ENCODE measurements at places on chromosomes 7 and 10.

- DNase-seq, result peak; percentile 4
These were observed 50.7 kb upstream of the RHEB start for GRCh38 chr7:151570366-151570915.

DNA sequence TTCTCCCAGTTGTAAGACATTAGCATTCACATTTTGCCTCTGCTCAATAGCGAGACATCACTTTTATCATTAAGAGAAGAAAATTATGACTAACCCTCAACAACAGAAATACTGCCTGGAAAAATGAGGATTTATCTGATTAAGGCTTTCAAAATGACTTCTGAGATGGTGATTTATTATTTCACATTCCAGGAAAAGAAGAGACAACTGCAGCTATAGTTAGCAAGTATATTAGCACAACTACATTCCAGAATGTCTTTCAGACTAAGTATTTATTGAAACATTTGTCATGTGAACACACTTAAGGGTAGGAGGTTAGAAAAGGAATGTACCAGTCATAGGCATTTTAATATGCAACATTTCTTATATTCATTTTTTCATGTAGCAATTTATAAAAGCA, 162.0 kb downstream of the IQUB start:
- DNase-seq, result no peak

DNA sequence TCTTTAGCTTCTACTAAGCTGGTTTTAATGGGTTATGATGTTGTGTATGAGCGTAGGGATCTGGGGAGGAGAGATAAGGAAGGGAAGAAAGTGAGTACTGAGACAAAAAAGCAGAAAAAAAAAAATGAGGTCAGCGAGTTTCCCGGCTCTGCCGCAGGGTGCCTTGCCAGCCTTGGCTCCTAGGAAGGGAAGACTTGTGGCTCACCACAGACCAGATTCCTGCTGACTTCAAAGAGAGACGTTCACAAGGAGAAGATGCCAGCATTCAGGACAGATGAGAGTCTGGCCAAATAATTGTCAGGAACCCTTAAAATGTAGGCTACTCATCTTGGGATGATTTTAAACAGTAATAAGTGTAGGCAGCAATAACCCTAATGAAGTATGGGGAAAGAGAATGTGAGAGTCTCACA, 11.4 kb upstream of the FAS start:
- peak; percentile 72 for DNase-seq

DNA sequence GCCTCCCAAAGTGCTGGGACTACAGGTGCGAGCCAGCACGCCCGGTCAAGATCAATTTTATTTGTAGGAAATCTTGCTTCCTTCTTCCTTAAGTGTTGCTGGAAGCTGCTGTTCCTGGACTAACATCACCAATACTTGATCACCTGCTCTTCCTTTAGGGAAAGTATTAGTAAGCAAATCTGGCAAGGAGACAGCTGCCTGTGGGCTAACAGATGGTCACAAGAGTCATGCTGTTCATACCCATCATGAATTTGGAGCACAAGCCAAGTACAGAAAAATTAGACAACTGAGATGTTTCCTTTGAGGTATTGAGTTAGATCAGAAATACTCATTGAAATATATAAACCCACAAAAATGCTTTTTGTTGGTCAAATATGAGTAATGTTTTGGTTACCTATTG, 27.9 kb downstream of the BAIAP2L1 start:
- DNase-seq, result no peak

DNA sequence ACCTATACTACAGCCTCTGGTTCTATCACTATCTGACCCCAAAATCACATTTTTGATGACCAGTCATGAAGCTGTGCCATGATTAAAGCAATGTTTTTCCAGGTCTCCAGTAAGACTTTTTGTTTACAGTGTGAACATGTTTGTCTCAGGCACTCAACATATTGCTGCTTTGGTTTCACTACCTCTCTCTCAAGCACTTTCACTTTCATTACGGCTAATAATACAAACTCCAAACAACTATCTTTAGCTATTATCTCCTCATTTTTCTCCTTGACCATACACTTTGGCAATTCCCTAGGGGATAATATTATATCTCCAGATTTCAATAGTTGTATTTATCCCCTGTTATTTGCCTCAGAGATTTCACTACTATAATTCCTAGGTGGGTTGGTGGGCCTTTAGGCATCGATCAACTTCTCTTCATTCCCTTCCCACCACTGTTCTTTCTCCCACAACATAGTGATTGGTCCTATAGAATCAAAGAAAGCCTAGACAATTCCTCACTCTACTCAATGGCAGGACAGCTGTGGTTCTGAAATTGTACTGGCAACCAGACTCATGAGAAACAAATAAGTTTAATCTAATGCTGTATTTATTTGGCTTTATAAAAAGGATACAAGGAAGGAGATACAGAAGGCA, 261.4 kb upstream of the ZWINT start:
- DNase-seq, result peak; percentile 22

DNA sequence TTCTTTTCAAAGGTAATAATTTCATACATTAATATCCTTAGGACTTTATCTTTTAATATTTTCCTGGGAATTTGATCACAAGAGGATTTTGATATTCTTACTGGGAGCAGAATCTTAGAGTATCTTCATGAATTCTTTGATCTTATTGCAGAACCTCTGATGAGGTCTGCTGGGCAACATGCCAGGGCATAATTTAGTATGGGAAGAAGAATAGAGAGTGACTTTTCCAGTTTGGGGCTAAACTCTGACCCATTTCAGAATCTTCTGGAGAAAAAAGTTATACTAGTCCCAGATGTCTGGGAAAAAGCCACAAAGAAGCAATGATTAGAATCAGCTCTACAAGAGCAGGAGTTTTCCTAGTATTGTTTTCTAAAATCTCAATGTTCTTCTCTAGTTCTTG, 28.0 kb upstream of the RSU1 start:
- no peak for DNase-seq

DNA sequence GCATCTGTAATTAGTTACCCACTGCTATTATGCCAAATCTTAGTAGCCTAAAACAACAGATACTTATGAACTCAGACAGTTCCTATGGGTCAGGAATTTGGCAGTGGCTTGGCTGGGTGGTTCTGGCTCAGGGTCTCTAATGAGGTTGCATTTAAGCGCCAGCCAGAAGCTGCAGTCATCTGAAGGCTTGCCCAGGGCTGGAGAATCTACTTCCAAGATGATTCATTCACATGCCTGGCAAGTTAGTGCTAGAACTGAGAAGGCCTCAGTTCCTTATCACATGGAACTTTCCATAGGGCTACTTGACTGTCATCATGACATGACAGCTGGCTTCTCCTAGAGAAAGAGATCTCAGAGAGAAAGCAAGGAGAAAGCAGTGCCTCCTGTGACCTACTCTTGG, 121.3 kb downstream of the AVL9 start:
- DNase-seq, result no peak

DNA sequence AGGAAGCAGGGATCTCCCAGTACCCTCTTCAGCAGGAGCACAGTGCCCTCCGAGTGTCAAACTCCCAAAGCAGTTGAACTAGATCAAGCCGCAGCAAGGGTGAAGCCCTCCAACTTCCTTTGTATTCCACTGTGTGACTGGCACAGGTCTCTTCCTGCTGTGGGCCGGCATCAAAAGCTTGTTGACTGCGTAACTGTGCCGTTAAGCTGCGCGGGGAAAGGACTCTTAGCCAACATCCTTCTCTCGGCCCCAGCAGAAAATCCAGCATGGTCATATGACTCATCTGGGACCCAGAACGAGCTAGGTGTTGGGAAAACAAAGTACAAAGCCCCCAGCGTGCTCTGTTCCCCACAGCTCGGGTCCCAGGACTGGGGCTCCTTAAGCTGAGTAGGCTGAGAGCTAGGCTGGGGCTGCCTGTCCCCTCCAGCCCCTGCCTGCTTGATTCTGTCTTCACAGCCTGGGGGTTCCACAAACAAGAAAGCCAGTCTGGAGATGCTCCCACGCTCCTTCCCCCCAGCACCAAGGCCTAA, 52.2 kb downstream of the COL17A1 start:
- DNase-seq, result no peak

DNA sequence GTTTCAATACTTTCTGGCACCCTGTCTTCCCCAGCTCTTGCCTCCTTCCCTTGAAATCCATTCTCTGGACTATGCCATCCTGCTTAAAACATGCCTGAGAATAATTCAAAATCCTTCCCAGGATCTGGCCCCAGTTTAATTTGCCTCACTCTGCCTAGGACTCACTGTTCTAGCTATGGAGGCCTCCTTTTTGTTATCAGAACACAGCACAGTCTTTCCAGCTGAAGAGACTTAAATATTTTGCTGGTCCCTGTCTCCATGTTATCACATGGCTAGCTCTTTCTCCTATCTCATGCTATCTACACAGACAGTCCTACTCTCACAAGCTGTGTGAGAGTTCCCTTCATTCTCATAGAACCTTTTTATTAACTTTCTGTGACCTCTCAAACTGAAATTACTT, 194.8 kb downstream of the RNLS start:
- no peak for DNase-seq

- DNase-seq, result peak; percentile 20
These were observed 139.3 kb upstream of the CDK13 start for GRCh38 chr7:39810710-39811109.

DNA sequence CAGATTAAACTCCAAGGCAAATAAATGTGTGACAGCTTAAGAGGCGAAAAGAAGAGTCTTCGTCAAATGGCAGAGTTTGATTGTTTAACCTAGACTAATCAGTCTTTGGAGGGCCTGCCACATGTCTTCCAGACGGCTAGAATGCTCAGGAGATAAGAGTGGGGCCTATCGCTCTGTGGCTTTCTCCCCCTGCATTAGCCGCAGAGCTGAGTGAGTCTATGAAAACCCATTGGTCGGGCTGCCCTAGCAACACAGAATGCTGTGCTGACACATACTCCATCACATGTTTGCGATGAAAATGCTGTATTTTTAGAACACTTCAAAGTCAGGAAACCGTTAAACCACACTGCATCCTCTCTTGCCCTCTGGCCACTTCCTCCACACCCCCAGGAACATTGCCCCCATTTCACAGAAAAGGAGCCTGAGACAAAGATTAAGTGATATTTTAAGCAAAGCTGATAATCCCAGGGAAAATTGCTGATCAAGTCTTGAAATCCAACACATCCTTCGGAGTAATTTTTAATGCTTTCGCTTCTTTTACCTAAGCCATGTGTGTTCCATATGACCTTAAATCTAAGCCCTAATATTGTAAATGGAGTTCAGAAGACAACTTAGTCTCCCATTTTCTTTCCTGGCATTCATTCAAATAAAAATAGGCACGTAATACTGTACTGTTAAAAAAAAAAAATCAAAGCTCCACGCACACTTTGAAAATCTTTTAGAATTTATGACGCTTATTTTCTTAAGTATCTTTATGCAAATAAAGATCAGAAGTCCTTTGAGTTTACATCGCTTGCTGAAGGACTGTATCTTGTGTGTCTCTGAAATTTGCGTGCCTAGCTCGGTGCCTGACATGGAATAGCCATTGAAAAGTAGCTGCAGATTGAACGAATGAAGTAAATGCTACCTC, 161.2 kb downstream of the CELF2 start:
- no peak for DNase-seq

GRCh38 chr10:108608860-108609259, 1314.5 kb downstream of the XPNPEP1 start:
- no peak for DNase-seq

DNA sequence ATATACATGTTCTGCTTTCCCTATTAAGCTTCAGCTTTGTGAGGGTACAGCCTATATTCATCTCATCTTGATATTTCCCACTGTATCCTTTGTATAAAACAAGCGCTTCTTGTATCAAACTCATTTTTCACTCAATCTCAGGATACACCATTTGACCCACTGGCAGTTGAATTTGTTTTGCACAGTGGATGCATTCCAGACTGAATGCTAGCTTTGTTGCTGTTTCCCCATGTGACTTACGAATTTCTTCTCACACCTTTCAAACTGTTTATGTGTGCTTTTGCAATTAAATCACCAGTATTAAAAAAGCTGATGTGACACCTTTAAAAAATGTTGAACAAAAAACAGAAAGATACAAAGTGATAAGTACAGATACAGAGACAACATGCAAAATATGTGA, 180.9 kb downstream of the ZNF438 start:
- DNase-seq, result no peak

GRCh38 chr7:6026011-6026819, 5.0 kb upstream of the ANKRD61 start:
- peak; percentile 58 for DNase-seq

DNA sequence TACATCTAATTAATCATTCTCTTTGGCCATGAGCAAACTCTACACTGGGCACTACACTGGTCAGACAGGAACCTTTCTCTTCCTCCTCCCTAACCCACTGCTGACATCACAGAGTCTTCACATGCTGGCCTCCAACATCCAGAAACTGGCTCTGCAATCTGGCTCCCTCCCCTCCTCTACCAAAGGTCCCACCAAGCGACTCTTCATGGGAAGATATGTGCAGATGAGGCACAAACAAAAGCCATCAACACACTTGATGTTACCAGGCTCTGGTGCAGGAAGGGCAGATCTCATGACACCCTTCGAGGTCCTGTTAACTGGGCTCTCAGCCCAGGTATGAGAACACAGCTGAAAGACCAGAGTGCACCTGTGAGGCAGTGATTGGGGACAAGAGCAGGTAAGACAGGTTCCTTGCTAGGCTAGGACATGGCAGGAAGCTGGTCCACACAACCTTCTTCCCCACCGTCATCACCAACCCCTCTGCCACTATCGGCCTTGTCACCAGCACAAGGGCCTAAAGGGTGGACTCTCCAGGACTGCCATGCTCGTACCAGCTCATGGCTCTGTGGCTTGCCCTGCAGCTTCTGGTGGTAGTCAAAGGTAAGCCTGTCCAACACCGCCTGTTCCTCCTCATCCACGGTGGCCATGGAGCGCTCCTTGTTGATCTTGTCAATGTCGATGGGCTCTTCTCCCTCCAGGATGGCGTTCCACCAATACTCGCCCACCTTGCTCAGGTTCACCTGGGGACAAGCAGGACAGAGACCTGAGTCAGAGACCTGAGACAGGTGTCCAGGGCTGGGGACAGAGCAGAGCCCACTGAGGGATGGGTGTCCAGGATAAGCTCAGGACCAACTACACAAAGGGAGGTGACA, 66.6 kb upstream of the CAMK2B start:
- DNase-seq, result no peak

GRCh38 chr7:13846386-13846785, 143.1 kb downstream of the ETV1 start:
- no peak for DNase-seq

GRCh38 chr7:112411186-112411795, 39.0 kb upstream of the IFRD1 start:
- peak; percentile 40 for DNase-seq

DNA sequence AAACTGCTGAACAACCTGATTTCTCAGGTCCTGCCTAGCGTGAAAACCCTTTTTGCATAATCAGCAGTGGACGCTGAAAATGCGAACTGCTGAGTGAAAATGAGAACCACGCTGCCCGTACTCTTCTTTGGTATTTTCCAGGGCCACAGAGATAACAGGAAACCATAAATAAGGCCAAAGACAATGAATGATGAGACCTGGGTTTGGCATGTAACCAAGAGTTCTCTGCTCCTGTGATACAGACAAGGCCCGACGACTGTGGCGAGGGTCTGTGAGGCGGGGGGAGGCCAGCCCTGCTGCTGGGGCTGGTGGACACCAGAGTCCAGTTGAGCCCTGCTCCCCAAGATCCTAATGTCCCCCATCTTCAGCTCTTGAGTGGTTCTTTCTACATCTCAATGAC, 236.0 kb downstream of the WDR11 start:
- no peak for DNase-seq

Data from SW480 (cell line).